Transverse colon (tissue), 4 donors: ENCODE measurements at places on chromosomes 2 and 18. TPM values are rescaled to one million over a fixed set of nuclear protein-coding genes. Genes with fewer than 3 reads are reported as not detected.
A peak's percentile ranks its signal among the peaks of the same experiment; 100 is the strongest.

Gene SGO2
- total RNA-seq, result 0.75 TPM

DNA sequence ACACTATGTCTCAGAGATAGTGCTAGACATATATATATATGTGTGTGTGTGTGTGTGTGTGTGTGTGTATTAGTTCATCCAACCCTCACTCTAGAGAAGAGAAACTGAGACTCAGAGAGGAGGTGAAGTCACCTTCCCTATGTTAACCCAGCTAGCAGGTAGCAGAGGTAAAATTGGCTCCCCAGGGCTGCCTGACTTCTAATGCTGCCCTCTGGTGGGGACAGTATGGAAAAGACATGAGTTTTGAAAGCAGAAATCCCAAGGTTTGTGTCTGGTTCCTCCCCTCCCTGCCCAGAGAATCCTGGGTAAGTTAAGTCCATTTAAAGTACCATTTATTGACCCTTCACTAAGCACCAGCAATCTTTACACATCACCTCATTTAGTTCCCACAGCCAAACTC, 137.7 kb downstream of the THNSL2 start:
- no peaks in the 10 kb centered on the region for H3K4me1 ChIP-seq
- DNase-seq, result no peak
- no peak overlapping the region for H3K4me3 ChIP-seq
- no peaks in the 10 kb centered on the region for H3K27me3 ChIP-seq

Gene CAPN14
- not detected for total RNA-seq

- H3K4me1 ChIP-seq, result no peaks in the 10 kb centered on the region
- H3K4me3 ChIP-seq, result no peak overlapping the region
- no peaks in the 10 kb centered on the region for H3K36me3 ChIP-seq
- no peak for DNase-seq
Observed at GRCh38 chr2:51918113-51918512, 886.2 kb upstream of the NRXN1 start.

DNA sequence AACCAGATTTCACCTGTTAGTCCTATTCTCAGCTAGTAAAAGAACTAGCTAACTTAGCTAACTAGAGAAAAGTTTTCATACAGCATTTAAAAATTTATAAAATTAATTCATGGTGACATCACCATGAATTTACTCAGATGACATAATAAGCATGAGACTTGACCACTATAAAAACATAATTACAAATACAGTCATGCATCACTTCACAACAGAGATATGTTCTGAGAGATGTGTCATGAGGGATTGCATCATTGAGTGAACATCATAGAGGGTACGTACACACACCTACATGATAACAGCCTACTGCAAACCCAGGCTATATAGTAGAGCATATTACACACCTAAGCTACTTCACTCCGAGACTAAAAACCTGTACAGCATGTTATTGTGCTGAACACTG, 481.3 kb upstream of the CHAC2 start:
- no peak overlapping the region for H3K27ac ChIP-seq
- H3K4me1 ChIP-seq, result no peaks in the 10 kb centered on the region
- no peaks in the 10 kb centered on the region for H3K36me3 ChIP-seq
- H3K27me3 ChIP-seq, result no peaks in the 10 kb centered on the region
- no peak overlapping the region for H3K4me3 ChIP-seq

Gene COLEC12
- 7.8 TPM for total RNA-seq

Gene KLHL41
- 1.1 TPM for total RNA-seq

- no peaks in the 10 kb centered on the region for H3K4me1 ChIP-seq
- no peak overlapping the region for H3K27ac ChIP-seq
- no peak for DNase-seq
Observed at GRCh38 chr2:150802635-150803034, 315.2 kb upstream of the RND3 start.

Gene TRABD2A
- 21.3 TPM for total RNA-seq

- H3K27me3 ChIP-seq, result no peaks in the 10 kb centered on the region
- no peak for DNase-seq
- no peak overlapping the region for H3K27ac ChIP-seq
- H3K4me3 ChIP-seq, result no peak overlapping the region
- no peaks in the 10 kb centered on the region for H3K36me3 ChIP-seq
Observed at GRCh38 chr2:60379684-60380083, 173.8 kb downstream of the BCL11A start.

Gene IL1RL1
- 0.40 TPM for total RNA-seq

Gene HEATR5B
- 37.4 TPM for total RNA-seq

DNA sequence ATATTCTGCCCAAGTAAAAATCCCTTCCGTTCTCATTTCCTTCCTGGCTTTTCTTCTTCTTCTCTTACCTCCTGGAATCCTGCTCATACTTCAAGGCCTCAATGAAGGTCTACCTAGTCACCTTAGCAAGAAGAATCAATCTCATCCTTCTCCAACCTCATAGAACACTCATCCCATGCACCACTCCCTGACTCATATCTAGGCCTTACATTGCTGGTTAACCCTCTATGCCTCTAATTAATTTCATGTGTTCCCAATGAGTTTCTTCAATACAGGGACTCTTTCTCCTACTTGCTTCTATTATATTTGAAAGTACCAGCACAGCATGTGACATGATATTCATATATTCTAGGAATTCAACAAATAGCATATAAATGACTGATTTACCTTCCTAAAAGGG, 63.0 kb downstream of the BCL11A start:
- DNase-seq, result no peak
- no peaks in the 10 kb centered on the region for H3K4me1 ChIP-seq
- H3K36me3 ChIP-seq, result no peaks in the 10 kb centered on the region
- H3K4me3 ChIP-seq, result no peak overlapping the region
- H3K27me3 ChIP-seq, result no peaks in the 10 kb centered on the region

GRCh38 chr2:42909966-42910365, 117.6 kb upstream of the HAAO start:
- no peaks in the 10 kb centered on the region for H3K27me3 ChIP-seq
- H3K4me1 ChIP-seq, result peaks cover 62% of the 10 kb centered on the region
- H3K36me3 ChIP-seq, result no peaks in the 10 kb centered on the region
- no peak for DNase-seq
- H3K4me3 ChIP-seq, result no peak overlapping the region

DNA sequence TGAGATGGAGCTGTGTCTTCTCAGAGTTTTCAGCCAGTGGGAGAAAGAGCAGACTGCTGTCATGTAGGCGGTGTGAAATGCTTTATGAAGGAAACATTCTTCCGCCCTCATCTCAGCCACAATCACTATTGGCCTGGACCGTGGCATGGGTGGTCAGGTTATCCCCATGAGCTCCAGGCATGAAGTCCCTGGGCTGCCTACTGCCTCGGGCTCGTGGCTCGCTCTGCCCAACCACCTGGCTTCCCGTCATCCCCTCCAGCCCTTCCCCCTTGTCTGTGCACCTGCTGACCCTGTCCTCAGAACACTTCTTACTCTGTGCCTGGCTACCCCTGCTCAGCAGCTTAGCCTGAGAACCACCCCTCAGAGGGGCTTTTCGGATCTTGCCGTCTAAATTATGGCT, 15.5 kb downstream of the COLEC11 start:
- H3K4me1 ChIP-seq, result no peaks in the 10 kb centered on the region
- no peaks in the 10 kb centered on the region for H3K27me3 ChIP-seq
- no peak overlapping the region for H3K4me3 ChIP-seq
- H3K36me3 ChIP-seq, result no peaks in the 10 kb centered on the region
- no peak overlapping the region for H3K27ac ChIP-seq

Gene METAP1D
- 4.8 TPM for total RNA-seq

DNA sequence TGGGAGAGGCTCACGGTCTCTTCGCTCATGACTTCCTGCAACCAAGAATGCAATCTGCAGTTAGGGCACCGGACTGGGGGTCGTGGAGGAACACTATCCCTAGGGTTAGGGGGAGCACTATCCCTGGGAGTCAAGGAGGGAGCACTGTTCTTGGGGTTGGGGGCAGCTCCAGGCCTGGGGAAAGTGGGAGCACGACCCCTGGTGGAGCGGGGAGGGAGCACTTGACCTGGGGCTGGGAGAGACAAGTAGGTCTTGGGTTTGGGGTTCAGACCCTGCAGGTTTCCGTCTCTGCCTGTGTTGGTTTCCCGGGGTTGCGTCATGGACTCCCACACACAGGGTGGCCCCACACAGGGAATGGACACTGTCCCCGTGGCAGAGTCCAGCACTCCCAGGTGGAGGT, 133.6 kb downstream of the TPO start:
- no peaks in the 10 kb centered on the region for H3K4me1 ChIP-seq
- no peak overlapping the region for H3K4me3 ChIP-seq
- no peak overlapping the region for H3K27ac ChIP-seq
- no peak for DNase-seq
- no peaks in the 10 kb centered on the region for H3K27me3 ChIP-seq

DNA sequence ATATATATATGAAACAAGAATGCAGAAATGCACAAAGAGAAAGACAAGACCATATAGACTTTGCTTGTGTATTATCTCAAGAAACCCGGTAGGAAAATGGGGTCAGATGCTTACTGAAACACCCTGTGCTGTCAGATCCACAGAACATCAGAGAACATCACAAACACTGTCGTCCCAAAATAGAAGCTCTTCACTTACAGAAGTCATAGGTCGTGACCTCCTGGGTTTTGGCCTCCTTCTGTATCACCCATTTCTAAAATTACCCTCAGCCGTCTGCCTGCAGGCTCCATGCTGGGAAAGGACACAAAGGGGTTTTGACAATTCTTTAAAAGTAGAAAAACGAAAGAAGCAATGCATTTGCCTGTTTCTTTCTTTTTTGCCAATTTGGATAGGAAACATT, 137.9 kb downstream of the PAX3 start:
- H3K4me1 ChIP-seq, result no peaks in the 10 kb centered on the region
- H3K36me3 ChIP-seq, result no peaks in the 10 kb centered on the region
- H3K27ac ChIP-seq, result no peak overlapping the region
- no peaks in the 10 kb centered on the region for H3K27me3 ChIP-seq

GRCh38 chr2:120317916-120318315, 28.0 kb upstream of the INHBB start:
- DNase-seq, result no peak
- peaks cover 5% of the 10 kb centered on the region for H3K4me1 ChIP-seq
- H3K27ac ChIP-seq, result no peak overlapping the region
- H3K27me3 ChIP-seq, result peaks cover 11% of the 10 kb centered on the region
- H3K4me3 ChIP-seq, result no peak overlapping the region
- no peaks in the 10 kb centered on the region for H3K36me3 ChIP-seq

DNA sequence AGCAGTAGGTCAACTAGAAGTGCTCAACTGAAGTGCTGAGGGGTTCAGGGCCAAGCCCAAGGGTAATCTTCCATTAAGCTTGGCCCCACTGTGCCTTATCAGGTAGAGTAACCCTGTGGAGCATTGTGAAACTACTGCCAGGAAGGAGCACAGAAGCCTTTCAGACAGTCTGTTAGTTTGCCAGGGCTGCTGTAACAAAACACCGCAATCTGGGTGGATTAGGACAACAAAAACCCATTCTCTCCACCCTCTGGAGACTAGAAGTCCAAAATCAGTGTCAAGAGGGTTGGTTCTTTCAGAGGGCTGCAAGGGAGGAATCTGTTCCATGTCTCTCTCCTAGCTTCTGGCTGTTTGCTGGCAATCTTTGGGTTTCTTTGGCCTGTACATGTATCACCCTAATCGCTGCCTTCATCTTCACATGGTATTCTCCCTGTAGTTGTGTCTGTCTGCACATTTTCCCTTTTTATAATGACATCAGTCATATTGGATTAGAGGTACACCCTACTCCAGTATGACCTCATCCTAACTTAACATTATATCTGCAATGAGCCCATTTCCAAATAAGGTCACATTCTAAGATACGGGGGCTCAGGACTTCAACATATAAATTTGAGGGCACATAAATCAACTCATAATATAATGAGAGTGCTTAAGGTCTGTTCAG, 21.2 kb downstream of the VIT start:
- H3K36me3 ChIP-seq, result no peaks in the 10 kb centered on the region
- H3K27me3 ChIP-seq, result no peaks in the 10 kb centered on the region
- H3K4me1 ChIP-seq, result no peaks in the 10 kb centered on the region

GRCh38 chr2:43222475-43223309, 3.7 kb downstream of the ZFP36L2 start:
- no peaks in the 10 kb centered on the region for H3K27me3 ChIP-seq
- H3K4me3 ChIP-seq, result peak overlapping the region; percentile 85
- H3K4me1 ChIP-seq, result peaks cover 51% of the 10 kb centered on the region
- H3K27ac ChIP-seq, result peak overlapping the region; percentile 100
- peaks cover 8% of the 10 kb centered on the region for H3K36me3 ChIP-seq

DNA sequence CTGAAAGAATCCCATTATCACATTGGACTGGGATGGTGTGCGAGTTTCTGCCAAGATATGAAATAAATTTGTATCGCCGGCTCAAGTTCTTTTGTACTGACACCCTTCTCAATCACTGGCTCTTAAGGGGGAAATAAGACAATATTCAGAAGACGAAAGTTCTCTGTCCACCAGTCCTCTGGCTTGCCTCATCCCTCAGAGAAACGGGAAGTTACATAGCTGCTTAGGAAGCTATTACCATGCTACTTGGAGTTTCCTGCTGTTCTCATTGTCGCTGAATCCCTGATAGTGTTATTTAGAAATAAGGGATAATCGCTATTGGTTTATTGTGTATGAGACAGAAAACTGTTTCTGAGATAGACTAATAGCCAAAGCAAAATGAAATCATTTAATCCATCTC, 205.0 kb upstream of the ZNF521 start:
- H3K27ac ChIP-seq, result no peak overlapping the region
- no peaks in the 10 kb centered on the region for H3K4me1 ChIP-seq
- no peaks in the 10 kb centered on the region for H3K27me3 ChIP-seq
- no peaks in the 10 kb centered on the region for H3K36me3 ChIP-seq

DNA sequence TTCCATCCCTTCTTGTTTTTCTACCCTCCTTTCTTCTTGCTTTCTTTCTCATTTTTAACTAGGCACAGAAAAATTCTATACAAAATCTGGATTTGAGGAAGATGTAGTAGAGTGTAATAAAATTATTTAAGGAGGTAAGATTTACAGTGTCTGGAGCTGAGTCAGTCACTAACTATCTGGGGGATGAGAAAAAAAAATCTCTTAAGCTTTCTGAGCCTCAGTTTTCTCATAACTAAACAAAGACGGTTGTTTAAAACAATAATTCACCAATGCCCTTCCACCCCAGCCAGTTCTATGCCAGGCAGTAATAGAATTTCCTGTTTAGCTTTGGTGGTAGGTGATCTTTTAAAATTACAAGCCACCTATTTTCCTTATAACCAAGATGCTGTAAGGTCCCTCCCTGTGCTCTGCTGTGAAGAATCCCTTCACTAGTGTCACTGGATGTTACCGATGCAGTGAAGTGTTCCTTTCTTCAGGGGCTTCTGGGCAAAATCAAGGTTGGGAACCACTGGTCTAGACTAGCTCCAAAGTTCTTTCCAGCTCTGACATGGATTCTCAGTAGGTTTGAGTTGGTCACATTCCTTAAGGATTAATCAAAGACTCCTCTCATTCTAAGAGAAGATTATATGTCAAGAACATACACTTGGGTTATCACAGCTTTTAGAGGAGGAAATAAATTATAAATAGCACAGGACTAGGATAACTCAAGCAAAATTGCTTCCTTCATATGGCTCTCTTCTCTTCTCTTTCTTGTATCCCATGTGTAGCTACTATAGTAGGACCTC, 289.0 kb downstream of the CDH2 start:
- no peaks in the 10 kb centered on the region for H3K36me3 ChIP-seq
- H3K4me1 ChIP-seq, result no peaks in the 10 kb centered on the region
- no peak overlapping the region for H3K4me3 ChIP-seq
- DNase-seq, result no peak
- no peaks in the 10 kb centered on the region for H3K27me3 ChIP-seq
- no peak overlapping the region for H3K27ac ChIP-seq

GRCh38 chr2:166240387-166241313, 112.8 kb upstream of the SCN1A start:
- DNase-seq, result no peak
- no peaks in the 10 kb centered on the region for H3K36me3 ChIP-seq
- no peak overlapping the region for H3K4me3 ChIP-seq
- no peak overlapping the region for H3K27ac ChIP-seq

Gene MEP1B
- total RNA-seq, result 32.4 TPM
